HL-60 (cell line): ENCODE measurements at places on chromosomes 2 and 18.
A peak's percentile ranks its signal among the peaks of the same experiment; 100 is the strongest.

DNA sequence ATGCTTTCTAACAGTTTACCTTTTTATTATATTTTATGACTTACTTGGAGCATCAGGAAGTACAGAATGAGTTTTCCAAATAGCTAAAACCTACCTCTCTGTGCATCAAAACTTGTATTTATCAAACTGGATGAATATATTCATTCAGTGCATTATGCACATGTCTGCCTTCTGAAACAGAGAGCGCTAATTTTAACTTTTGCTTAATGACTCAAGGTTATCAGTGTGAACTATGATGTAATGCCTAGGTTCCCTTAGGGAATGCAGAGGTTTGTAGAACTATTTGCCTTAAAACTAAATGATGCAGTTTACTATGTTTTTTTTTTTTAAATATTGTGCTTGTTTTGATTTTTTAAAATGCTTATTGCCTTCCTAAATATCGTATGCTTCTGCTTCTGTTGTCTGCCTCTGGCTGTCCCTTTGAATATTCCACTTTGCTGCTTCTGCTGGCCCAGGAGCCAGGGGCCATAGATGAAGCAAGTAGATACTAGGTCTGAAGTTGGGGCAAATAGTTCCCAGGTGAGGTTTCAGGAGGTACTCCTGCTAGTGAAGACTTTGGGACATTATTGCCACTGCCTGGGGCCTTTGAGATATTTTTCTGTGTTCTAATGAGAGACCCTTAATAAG, 16.5 kb downstream of the TMEM178A start:
- no peak for DNase-seq

DNA sequence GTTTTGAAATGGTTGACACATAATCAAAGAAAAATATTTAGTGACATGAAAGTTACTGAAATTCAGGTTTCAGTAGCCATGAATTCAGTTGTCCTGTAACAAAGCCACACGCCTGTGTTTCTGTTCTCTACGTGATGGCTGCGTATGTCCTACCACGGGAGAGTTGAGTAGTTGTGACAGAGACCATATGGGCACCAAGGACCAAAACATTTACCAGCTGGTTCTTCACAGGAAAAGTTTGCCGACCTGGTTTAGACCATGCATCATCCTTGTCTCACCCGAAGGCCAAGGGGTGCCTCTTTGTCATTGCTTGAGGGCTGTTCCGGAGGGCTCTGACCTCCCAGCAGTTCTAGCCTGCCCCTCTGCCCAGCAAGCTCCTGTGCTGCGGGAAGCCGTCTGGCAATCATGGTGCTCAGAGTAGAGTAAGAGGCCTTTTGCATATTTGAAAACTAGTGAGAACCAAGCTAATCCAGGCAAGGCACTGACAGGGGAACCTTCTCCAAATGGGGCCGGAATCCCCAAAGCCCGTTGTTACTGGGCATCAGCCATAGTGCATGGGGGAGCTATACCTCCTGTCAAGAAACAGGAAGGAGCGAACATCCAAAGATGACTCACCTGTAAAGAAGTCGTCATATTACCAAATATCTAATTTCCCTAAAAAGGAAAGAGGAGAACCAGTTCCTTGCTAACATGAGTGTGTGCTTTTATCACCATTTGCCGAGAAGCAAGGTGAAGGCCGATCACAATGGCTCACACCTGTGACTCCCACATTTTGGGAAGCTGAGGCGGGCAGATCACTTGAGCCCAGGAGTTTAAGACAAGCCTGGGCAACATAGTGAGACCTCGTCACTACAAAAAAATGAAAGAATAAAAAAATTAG, 92.6 kb upstream of the RAB12 start:
- DNase-seq = no peak

- DNase-seq = no peak
These were observed 3.7 kb upstream of the OTX1 start for GRCh38 chr2:63046961-63047320.

DNA sequence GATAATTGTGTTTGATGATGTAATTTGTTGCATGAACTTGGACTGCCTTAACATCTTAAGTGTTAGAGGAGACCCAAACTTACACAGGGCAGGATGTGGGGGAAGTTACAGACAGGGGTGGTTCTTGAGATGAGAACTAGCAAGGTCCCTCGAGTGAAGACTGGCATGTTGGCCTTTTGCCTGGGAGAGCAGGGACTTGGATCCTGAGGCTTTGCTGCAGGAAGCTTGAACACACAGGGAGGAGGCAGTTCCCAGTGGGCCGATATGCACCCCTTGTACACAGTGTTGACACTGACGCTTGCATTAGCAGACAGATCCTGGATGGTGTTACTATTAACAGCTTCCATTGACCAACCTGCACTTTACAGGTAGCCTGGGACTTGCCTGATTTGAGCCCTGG, 47.5 kb downstream of the CHRNA1 start:
- DNase-seq = no peak

GRCh38 chr2:63842149-63843061, 709 bp downstream of the UGP2 start:
- peak; percentile 59 for DNase-seq

DNA sequence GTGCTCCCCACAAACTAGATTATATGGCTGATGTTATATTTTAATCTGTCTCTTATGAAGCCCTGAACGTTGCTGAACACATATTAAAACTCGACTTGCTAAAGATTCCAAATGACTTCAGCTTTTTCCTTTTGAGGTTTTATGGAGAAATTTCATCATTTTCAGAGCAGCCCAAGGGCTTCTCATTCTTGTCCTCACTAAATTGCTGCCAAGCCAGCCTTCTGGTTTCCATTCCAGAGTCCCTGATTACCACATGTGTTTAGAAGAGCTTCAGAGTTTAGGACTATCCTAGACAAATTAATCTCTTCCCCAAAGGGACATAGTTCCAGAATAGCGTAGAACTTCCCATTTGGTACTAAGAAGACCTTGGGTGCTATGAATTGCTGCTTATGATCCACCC, 77.8 kb upstream of the CCDC195 start:
- DNase-seq = no peak

GRCh38 chr2:54444503-54444902, 11.6 kb upstream of the SPTBN1 start:
- DNase-seq = no peak

DNA sequence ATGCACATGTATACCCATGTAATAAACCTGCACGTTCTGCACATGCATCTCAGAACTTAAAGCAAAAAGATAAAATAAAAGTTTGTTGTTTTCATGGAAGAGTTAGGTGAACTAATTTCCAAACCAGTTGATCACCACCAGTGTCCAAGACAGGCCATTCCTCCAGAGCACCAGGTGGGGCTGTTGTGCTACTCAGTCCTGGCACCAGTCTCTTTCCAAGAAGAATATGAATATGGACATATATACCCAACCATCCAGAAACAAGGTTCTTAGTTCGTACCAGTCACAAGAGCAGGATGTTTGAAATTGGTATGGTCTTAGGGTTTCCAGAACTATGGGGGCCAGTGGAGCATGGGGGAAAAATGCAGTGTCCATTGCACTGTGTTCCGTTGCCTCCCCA, 17.2 kb upstream of the TNP1 start:
- no peak for DNase-seq

GRCh38 chr2:236568068-236568921, 1.3 kb upstream of the ACKR3 start:
- DNase-seq = no peak

- no peak for DNase-seq
These were observed 1368.0 kb upstream of the ZEB2 start for GRCh38 chr2:145887915-145888314.

GRCh38 chr2:61281321-61281720, 119.3 kb downstream of the C2orf74 start:
- no peak for DNase-seq

GRCh38 chr2:34408100-34408499, 809.0 kb upstream of the FAM98A start:
- no peak for DNase-seq

GRCh38 chr2:42937171-42937875, 144.9 kb upstream of the HAAO start:
- no peak for DNase-seq

DNA sequence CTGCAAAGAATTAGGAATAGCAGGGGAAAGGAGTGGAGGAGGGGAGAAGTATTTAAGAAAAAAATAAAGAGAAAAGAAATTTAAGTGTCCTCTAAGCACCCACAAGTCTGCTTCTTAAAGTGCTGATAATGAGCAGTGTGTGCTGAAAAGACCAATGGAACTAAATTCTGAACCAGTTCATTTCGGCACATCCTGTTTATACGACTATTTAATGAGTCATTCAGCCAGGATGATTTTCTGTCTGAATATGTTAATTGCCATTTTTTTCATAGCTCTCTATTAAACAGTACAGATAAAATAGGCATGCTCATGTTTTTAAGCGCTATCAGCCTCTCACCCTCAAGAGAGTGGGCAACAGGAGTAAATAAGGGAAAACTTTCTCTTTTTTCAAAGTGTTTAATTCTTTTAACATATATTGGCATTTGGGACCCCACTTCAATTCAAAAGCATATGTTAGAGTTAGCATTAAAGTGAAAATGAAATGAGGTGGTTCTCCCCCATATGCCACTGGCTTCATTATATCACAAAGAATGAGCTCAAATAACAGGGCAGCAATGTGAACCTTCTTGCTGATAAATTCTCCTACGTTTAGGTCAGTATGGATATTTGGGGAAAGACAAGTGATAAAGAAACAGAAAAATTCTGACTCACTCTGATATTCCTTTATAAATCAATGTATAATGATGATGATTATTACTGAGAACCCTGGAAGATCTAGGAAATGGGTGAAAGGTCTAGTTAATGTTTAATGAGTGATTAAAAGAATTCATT, 87.5 kb downstream of the TCF4 start:
- no peak for DNase-seq

DNA sequence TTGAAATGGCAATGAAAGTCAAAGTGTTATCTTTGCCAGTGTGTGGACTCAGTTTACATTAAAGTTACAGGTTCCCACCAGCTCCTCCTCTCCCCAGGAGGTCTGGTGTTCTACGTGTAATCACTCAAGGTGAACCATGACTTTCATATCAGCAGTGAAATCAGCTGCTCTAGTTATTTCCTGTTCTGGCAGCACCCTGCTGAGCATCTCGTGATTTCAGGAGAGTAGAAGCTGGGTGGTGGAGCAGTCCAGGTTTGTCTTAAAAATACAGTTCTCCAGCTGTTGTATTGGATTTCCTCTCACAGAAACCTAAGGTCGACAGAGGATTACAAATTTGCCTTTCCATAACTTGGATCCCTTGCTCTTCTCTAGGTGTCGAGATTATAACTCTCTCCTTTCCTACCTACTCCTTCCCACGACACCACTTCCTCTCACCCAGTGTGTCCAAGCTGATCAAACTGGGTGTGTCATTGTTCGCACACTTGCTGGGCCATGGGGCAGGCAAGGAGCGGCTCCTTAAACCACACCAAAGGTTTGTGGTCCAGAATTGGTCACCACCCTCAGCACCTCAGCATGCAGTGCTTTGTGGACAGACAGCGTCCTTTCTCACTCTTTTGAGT, 13.0 kb upstream of the ARHGAP25 start:
- DNase-seq = no peak

GRCh38 chr2:39723946-39724827, 54.9 kb downstream of the THUMPD2 start:
- no peak for DNase-seq

DNA sequence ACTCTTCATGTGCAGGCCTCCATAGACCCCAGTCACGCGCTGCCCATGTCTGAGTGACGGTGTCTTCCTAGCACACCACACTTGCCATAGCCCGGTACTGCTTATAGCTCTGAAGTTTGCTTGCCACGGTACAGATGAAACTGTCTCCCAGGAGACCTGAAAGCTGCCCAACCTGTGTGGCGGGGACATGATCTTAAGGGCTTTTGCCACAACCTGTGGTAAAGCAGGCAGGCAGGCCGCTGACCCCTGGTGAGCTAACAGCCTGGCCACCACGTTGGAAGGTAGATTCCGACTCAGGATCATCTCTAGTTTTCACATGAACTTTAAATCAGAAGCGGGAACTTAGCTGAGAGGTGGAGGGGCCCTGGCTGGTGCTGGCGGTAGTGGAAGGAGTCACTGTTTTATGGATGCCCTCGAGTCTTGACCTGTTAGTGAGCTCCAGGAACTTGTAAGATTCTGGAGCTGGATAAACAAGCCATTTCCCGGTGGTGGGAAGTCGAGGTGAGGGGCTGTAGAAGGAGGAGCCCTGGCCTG, 153.3 kb downstream of the ZNF236 start:
- DNase-seq = no peak

DNA sequence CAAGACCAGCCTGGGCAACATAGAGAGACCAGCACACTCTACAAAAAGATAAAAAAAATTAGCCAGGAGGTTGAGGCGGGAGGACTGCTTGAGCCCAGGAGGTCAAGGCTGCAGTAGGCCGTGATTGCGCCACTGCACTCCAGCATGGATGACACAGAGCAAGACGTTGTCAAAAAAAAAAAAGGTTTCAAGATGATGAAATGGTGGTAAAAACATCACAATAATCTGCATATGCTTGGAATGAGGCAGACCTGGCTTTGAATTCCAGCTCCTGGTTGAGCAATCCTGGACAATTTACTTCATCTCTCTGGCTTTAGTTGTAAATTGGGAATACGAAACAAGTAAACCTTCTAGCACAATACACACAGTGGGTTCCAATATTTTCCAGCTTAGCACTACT, 24.1 kb downstream of the USP40 start:
- no peak for DNase-seq

GRCh38 chr2:48600917-48601316, 16.7 kb upstream of the GTF2A1L start:
- DNase-seq = no peak

DNA sequence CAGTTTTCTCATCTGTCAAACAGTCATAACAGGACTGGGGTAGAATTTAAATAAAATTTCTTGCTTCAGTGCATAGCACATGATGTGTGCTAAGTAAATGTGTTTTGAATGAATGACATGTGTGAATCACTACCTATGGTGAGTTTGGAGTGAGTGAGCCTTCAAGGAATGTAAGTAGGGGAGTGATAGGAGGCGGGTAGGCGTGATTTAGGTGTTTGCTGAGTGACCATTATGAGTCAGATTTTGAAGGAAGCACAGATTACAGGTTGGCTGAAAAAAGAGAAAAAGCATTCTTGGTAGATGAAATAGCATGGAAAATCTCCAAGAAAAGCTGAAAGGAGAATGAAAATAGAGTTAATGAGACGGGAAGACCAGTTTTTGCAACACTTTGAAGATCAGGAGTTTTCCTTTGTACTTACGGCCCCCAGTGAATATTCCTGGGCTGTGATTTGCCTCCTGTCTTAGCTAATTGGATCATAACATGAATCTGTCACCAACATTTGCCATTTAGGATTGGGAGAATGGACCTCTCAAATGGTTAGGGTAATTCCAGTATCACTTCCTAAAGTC, 136.9 kb upstream of the GATA6 start:
- no peak for DNase-seq

GRCh38 chr2:182763311-182763912, 47.4 kb downstream of the DNAJC10 start:
- no peak for DNase-seq

- DNase-seq = no peak
These were observed 61.8 kb downstream of the RFTN2 start for GRCh38 chr2:197613509-197613987.

DNA sequence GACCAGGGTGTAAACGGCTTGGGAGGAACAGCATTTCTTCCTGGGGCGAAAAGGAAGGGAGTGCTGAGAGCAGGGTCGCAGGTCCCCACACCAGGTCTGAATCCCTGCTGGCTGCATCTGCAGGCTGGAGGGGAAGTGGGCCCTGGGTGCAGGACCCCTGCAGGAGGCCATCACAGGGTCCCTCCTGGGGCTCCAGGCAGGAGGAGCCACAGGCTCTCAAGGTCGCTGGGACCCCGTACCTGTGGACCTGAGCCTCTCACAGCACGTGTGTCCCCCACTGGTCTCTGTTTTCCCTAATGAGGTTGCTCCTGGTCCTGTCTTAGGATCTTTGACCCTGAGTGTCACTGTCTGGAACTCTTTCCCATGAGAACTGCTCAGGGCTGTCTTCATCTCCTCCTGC, 147.8 kb upstream of the ZNF236 start:
- no peak for DNase-seq
